M059J (cell line): ENCODE measurements at places on chromosomes 6 and 20.

GRCh38 chr20:41054847-41055230 is 26.2 kb downstream of the TOP1 start:
- DNase-seq: no peak

GRCh38 chr6:144969602-144970272 is 684.6 kb downstream of the UTRN start:
- no peak for DNase-seq

- DNase-seq: no peak
Observed at GRCh38 chr20:23386304-23387117, 24.5 kb downstream of the GZF1 start.

GRCh38 chr6:137756788-137757187 is 110.3 kb upstream of the TNFAIP3 start:
- peak; percentile 36 for DNase-seq
